ENCODE measurements at places on chromosomes 3 and 15.

- DNase-seq = no peak
Measured at GRCh38 chr3:116155841-116156240, 289.4 kb downstream of the LSAMP start.

DNA sequence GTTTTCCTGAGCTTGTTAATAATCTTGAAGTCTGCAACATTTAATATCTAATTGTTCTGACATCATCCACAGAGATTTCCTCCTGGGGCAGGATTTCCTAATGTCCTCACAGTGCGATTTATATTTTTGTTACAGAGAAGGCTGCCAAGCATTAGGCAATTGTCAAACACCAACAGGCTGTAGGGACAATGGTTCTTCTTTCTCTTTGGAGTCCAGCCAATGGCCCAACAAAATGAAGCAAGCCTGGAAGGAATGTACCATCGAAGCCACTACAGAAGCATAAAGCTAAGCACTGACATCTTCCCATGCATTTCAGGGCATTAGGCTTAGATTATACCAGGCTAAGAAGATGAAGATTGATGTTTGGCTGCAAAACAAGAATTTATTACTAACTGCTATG, 173.0 kb upstream of the FRMD4B start:
- DNase-seq = no peak

- DNase-seq = no peak
Measured at GRCh38 chr3:168030577-168030976, 65.1 kb downstream of the GOLIM4 start.

- peak; percentile 73 for DNase-seq
Measured at GRCh38 chr3:8110966-8111798, 390.4 kb upstream of the LMCD1 start.

- DNase-seq = no peak
Measured at GRCh38 chr15:54812383-54812782, 384.4 kb downstream of the RSL24D1 start.

- DNase-seq = no peak
Measured at GRCh38 chr15:31049111-31049510, 52.4 kb downstream of the TRPM1 start.

- no peak for DNase-seq
Measured at GRCh38 chr3:197700095-197700494, 36.6 kb downstream of the RUBCN start.

- DNase-seq = peak; percentile 54
Measured at GRCh38 chr15:58472821-58473581, 41.2 kb downstream of the LIPC start.

DNA sequence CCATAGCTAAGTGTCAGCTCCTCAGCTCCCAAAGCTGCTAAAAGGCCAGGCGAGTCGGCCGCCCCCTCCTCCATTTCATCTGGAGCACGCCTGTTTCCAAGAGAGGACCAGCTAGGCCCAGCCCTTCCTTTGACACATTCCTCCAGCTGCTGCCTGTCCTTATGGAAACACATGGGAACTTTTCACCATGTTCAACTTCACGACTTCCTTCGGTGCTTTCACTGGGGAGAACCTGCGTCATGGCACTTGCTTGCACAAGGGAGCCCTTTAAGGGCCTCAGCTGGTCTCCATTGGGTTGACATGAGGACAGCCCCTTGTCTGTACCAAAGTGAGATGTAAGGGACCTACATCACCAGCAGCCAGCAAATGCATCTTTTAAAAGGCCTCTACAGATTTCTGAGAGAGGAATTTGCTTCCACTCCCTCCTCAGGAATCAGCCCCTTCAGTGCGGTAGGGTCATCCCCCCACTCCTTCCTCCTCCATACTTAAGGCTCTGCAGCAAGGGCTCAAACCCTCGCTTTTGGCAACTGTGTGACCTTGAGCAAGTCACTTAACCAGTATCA, 2.1 kb downstream of the MAGI1 start:
- no peak for DNase-seq

DNA sequence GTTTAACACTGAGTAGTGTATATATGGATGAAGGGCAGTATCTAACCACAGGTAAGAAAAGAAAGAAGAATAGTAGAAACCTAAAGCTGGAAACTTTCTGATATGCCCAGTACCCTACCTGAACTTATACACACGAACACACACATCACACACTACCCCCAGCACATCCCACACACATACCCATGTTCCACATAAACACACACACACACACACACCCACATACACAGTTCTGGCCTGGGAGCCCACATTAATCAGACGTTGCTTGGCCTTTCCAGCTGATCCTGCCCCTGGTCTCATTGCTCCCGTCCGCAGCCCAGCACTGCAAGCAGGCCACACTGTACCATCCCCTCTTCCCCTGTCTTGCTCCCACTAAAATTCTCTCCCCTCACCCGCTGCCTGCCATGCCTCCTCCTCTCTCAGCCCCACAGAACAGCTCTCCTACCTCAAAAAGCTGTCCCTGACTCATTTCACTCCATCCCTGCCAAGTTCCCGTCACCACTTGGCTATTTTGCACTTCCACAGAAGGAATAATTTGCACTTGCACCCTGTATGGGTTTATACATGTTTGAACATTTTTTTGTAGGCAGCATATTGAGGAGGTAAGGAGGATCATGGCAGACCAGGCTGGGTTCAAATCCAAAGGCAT, 185.8 kb upstream of the PPP2R3A start:
- no peak for DNase-seq

DNA sequence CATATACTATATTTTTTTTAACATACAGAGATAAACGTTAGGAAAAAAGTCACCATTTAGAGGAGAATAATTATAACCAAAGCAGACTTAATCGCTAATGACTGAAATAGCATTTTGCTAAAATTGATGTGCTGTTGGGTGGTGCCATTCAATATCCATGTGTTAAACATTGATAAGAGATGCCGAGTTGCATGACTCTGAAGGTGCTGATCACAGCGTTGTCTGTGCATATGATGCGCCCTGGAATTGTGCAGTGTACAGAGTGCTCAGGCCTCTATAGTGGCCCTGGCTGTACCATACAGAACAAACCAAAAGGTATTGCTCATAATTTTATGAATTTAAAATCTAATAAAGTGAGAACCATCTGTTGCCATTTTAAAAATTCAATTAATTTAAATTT, 168.3 kb downstream of the MEIS2 start:
- DNase-seq = no peak

DNA sequence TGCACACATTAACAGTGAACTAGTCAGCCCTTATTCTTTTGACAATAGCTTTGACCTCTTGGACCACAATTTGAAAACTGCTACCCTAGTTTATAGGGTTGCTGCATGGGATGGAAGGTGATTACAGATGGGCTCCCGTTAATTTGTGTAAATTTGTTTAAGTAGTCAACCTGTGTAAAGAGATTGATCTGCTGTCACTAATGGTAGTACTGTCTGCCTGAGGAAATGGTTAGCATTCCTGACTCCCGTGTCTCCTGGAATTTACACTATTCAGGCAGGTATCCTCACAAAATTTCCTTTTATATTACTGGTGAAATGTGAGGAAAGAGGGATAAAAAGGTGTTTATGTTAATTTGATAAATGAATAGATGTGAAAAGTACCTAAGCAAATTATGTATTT, 15.3 kb upstream of the EBLN2 start:
- no peak for DNase-seq

DNA sequence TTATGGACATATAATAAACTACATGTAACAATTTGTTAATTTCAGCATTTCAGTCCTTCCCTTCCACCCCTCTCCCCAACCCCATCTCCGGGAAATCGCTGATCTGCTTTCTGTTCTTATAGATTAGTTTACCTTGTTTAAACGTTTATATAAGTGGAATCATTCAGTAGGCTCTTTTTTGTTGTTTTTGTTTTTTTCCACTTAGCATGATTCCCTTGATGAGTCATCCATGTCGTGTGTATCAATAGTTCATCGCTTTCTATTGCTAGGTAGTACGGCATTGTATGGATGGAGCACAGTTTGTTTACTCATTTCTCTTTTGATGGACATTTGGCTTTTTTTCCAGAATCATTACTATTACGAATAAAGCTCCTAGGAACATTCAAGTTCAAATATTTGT, 23.5 kb upstream of the AMOTL2 start:
- no peak for DNase-seq

- DNase-seq = no peak
Measured at GRCh38 chr3:194854659-194855390, 169.1 kb downstream of the FAM43A start.

DNA sequence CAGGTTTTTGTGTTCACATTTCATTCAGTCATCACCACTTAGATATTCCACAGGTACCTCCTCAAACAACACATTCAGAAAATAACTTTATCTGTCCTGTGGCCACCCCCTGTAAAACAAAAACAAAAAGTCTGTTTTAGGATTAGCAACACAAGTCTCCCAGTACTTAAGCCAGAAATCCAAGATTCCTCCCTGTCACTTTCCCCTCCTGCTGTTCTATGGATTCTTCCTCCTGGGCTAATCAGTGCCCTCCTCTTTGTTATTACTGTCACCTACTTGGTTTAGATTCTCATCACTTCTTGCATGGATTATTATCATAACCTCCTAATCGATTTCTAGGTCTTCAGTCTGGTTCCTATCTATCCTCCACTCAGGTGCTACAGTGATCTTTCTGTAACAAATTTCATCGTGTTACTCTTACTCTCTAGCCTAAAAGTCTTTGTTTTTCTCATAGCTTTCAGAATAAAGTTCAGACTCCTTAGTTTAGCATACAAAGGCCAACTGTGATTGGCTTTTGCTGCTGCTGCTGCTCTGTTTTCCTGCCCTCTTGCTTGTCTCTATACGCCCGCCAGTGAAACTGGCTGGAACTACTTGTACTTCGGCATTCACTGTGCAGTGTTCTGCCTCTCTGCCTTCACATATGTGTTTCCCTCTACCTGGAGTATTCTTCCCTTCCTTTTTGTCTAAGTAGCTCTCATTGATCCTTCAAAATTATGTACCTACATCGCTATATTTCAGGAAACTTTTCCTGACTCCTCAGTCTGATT, 32.2 kb downstream of the PPP2R3A start:
- no peak for DNase-seq

DNA sequence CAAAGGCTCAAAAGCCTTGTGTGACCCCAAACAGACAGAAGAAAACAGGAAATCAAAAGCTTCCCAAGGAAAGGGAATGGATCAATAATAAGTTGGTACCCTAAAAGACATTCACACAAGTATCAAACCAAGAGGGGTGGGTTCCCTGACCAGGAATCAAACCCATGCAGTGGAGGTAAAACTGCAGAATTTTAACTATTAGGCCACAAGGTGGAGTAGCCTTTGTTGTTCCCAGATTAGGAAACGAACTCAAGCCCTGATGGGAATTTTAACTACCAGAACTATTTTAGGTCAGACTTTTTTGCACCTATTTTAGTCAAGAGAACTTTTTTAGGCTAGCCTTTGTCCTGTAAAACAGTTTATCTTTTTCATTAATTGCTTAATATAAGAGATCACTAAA, 31.4 kb downstream of the SETMAR start:
- no peak for DNase-seq

- no peak for DNase-seq
Measured at GRCh38 chr3:187255314-187255713, 36.2 kb downstream of the MASP1 start.

GRCh38 chr3:149018247-149018646, 26.9 kb downstream of the GYG1 start:
- no peak for DNase-seq

DNA sequence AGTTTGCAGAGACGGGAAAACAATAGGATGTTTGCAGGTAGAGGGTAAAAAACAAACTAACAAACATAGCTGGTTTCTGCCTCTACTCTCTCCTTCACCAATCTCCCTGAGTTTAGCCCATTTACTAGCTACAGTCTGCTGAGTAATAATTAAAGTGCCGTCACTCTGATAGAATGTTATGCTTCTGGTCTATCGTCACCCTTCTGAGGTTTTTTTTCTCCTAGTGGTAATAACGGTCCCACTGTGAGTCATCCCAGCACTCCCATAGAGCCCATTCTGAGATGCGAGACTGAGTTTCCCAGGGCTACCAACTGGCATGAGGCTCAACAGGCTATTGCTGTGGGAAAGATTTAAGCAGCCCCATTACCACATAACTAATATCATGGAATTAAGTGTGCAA, 56.4 kb downstream of the PLAAT1 start:
- no peak for DNase-seq

DNA sequence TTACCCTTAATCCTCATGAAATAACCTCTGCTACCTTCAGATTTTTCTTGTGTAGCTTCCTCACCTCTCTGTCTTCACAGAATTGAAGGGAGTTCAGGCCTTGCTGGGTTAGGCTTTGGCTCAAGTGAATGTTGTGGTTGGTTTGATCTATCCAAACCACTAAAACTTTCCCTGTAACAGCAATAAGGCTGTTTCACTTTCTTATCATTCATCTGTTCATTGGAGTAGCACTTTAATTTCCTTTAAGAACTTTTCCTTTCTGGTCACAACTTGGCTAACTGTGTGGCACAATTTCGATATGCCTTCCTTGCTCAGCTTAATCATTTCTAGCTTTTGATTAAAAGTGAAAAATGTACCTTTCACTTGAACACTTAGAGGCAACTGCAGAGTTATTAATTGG, 129.8 kb downstream of the NR1I2 start:
- DNase-seq = peak; percentile 12

GRCh38 chr3:11568503-11569155, 75.1 kb downstream of the VGLL4 start:
- DNase-seq = no peak

DNA sequence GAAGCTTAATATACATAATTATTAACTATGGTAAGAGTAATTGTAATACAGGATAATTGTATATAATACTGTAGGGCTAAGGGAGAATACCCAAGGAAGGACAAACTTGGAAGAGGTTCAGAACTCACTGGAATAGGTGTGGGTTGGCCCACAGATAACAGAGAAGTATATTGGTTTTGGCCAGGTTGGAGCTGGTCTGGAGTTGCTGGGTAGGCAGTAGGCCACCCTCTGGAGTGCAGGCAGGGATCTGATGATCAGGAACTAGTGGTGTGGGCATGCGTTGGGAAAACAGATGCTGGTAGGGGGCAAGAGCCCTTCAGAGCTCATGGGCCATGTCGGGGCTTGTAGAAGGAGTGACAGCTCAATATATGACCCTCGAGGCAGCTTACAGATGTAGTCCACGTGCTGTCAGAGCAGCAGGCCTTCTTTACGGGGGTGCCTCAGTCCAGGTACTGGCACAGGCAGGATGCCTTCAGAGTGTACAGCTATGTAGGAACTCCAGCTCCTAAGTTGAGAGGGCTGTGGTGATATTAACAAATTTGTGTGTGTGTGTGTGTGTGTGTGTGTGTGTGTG, 12.4 kb downstream of the IREB2 start:
- no peak for DNase-seq

GRCh38 chr3:42537350-42537749, 34.9 kb downstream of the VIPR1 start:
- no peak for DNase-seq

- DNase-seq = no peak
Measured at GRCh38 chr15:72535911-72536310, 61.8 kb downstream of the ARIH1 start.

GRCh38 chr15:36693644-36694043, 114.2 kb downstream of the CDIN1 start:
- DNase-seq = no peak

GRCh38 chr15:69648775-69649735, 196.4 kb downstream of the RPLP1 start:
- DNase-seq = no peak
